Central memory CD4-positive, alpha-beta T cell (primary cell): ENCODE measurements at places on chromosomes 7 and 10.

GRCh38 chr7:151873402-151873965 is 3.4 kb downstream of the PRKAG2 start:
- no peak for DNase-seq

DNA sequence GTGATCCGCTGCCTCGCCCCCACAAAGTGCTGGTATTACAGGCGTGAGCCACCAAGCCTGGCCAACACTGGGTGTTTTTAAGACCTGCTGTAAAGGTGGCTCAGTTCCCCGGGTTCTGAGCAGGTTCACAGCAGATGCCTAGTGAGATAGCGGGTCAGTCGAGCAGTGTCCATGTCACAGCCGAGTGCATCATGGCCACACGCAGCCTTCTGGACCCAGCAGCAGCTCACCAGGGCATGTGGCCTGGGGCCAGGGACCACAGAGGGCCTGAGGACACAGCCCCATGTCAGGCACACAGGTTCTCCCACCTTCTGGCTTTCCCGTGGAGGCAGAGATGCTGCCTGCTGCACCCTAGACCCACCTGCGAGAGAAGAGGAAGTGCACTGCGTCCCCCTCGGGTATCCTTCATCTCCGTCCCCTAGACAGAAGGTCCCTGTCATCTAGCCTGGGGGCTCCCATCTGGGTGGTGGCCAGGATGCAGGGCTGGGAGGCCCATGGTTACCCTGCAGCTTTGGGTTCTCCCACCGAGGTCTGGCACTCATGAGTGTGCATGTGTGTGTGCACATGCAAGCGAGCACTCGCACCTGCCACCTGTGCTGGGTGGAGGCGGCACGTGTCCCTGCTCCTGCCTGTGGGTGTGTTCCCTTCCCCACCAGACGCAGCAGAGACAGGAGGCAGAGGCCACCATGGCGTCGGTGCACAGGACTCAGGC is 98.6 kb downstream of the NKX6-2 start:
- DNase-seq: no peak

- DNase-seq: no peak
Measured at GRCh38 chr7:14158111-14158510, 168.6 kb upstream of the ETV1 start.

GRCh38 chr7:127891144-127891543 is 140.1 kb downstream of the LRRC4 start:
- DNase-seq: no peak

DNA sequence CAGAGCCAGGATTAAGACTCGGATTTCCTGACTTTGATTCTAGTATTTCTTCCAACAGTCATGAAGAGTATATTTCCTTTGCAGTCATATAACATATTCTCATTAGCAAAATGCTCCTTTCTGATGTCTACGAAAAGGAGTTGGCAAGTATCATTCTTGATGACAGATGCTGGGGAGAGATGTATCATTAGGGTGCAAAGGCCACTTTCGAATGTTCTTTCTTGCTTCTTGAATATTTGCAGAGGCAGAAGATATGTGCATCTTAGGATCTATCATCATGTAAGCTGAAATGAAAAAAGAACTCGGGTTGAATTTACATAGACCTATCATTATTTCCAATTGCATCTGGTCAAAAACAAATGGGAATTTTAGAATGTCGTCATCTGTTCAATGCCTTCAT is 294.4 kb downstream of the BAMBI start:
- no peak for DNase-seq
